NCI-H187 (cell line): ENCODE measurements at places on chromosomes 12 and 14.

- no peak for DNase-seq
These were observed 169.2 kb downstream of the TMTC2 start for GRCh38 chr12:82855872-82856271.

- DNase-seq = no peak
These were observed 164.4 kb upstream of the HIF1A start for GRCh38 chr14:61530896-61531295.

GRCh38 chr12:21683115-21683514, 25.5 kb upstream of the LDHB start:
- DNase-seq = no peak

DNA sequence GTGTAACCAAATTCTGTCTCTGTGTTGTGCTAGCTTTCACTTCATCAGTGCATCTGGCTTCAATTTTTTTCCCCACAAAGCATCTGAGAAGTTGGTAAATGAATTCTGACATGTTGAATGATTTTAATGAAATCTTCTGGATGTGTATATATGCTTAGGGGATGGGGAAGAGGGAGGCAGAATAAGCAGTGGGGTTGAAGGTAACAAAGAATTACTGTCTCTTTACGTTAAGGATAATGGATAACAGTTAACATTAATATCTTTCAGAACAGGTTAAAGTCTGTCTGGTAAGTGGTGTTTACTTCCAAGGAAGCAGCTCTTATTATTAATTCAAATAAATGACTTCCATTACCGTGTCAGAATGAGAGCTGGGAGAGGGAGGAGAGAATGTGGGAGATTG, 261.7 kb downstream of the ERC1 start:
- DNase-seq = no peak

- no peak for DNase-seq
These were observed 22.6 kb downstream of the DYNC1H1 start for GRCh38 chr14:101986953-101987352.

DNA sequence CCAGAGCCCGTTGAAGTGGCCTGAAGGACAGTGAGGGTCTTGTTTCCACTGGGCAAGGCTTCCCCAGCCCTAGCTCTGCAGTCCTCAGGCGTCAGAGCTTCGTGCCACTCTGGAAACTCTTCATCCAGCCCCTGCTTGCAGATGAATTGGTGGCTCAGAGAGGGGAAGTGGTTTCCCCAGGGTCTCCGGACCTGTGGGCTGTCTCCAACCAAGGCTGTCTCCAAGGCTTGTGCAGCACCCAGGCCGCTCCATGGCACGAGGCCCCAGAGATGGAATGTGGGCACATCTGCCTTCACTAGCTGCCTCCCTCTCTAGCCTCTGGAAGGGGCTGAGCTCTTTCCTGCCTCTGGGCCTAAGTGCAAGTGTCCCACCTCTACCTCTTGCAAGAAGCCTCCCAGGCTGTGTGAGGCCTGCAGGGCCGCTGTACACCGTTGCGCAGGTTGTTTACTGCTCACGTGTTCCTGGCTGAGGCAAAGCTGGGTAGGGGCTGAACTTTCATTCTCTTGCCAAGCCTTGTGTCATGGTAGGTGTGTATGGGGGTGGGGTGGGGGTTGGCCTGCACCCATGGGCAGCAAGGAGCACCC, 11.1 kb downstream of the RIN3 start:
- DNase-seq = no peak

DNA sequence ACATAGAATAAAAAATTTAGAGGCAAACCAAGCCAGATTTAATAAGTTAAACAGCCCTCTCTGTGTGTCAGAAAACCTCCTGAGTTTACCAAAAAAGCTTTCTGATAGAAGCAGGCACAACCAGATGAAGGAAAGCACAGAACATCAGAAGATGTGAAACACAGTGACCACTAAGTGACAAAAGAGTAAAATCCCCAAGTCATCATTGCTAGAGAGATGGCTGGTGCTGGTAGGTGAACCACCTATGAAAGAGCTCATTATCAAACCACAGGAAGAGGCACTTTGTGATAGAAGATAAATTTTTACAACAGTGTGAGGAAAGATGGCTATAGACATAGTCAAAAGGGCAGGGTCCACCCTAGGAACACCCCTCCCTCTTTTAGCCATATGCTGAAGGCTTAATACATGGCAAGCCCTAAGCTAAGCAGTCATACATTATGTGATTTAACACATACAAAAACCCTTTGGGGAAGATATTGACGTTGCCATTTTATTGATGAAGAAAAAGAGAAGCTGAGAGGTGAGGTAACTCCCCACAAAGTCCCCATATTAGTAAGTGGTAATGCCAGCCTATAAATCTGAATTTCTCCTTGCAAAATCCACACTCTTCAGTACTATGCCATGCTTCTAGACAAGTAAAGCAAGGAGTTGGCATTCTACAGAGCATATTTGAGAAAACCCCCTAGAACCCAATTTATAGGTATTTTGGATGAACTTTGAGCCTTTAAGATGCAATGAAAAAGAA, 449.9 kb downstream of the LRIG3 start:
- no peak for DNase-seq

GRCh38 chr12:106917503-106917902, 38.2 kb upstream of the TMEM263 start:
- no peak for DNase-seq

- DNase-seq = no peak
These were observed 422.6 kb downstream of the ATP23 start for GRCh38 chr12:58363971-58364370.

DNA sequence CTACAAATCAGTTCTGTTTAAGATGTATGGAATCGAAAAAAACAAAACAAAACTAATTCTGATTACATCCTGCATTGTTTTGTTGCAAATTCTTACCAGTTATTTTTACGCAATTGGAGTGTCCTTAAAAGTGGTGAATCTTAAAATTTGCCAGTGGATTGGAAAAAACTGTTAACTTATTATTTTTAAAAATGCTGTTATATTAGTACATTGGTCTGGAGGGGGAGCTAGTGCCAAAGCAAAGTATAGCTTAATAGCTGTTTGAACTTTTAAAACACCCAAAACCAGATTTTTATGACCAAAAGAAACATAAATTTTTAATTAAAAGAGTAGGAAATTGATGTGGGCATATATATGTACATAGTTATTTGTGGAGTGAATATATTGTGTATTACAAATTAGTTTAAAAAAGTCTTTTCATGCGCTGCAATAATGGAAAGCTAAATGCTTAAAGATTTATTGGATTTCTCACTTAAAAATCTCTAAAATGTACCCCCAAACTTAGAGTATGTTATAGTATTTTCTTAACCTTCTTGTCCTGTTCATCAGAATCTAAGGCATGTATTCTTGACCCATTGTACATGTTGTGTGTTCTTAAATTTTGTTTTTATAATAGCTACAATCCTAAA, 2.5 kb downstream of the FUT8 start:
- DNase-seq = peak; percentile 27

DNA sequence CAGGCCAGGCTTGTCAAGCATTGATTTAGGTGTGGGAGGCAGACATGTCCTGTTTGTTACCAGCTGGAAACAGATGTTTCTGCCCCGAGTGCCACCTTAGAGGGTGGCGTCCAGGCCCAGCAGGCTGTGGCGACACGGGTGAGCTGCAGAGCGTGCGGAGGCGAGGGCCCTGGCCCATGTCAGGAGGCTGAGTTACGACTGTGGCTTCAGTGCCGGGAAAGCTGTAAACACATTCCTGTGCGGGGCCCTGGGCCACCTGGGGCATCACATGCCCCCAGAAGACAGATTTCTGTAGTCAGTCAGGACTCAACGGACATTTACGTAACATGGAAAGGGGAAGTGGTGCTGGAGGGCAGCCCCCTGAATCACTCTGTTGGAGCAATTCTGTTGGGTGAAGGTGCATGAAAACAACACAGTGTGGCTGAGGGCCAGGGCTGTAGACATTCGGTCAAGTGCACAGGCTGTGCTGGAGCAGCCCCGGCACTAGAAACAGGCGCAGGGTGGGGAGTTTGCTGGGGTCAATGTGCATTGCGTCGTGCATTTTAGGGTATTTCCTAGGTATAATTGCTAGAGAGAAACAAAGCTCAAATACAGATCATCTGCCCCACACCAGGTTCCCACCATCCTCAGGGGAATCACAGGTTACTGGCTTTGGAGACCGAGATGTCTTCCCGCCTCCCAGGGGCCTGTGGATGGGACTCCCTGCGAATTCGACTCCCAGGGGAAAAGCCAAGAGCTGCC, 291.8 kb downstream of the TMEM121 start:
- DNase-seq = no peak

- no peak for DNase-seq
These were observed 22.1 kb downstream of the SMOC1 start for GRCh38 chr14:69901113-69901951.

DNA sequence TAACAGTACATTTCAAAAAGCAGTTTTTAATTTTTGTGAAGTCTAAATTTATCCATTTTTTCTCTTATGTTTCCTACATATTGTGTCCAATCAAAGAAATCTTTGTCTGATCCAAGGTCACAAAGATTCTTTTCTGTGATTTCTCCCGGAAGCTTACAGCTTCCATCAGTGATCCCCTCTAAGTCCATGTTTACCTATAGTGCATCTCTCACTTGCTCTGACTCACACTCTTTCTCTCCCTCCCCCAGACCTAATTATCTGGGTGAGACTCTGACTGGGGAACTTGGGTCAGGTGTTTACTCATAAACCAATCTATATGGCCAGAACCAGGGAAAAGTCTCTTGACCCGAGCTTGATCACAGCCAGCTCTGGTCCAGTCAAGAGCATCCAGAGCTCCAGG, 224.4 kb downstream of the SPTSSA start:
- no peak for DNase-seq

- peak; percentile 74 for DNase-seq
These were observed 49.0 kb downstream of the KCTD10 start for GRCh38 chr12:109428037-109428629.

DNA sequence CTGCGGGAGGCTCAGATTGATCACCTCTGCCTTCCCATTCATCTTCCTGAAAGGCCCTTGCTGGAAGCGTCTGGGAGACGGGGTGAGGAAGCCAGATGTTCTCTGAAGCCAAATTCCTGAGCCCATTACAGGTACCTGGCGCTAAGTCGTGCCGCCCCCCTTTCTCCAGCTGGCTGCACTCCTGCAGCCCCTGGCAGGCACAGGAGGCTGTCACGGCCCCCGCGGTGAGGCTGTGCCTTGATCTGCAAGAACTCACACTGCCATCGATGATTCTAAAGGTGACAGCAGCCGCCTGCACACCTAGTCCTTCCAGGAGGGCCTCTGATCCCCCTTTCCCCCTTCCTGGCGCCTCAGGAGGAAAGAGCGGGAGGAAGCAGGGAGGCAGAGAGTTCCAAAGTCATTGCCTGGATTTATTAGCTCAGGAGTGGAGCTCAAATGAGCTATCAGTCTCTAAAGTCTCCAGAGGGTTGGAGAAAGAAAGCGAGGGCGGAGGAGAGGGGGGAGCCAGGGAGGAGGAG, 106.9 kb downstream of the RFLNA start:
- DNase-seq = no peak

DNA sequence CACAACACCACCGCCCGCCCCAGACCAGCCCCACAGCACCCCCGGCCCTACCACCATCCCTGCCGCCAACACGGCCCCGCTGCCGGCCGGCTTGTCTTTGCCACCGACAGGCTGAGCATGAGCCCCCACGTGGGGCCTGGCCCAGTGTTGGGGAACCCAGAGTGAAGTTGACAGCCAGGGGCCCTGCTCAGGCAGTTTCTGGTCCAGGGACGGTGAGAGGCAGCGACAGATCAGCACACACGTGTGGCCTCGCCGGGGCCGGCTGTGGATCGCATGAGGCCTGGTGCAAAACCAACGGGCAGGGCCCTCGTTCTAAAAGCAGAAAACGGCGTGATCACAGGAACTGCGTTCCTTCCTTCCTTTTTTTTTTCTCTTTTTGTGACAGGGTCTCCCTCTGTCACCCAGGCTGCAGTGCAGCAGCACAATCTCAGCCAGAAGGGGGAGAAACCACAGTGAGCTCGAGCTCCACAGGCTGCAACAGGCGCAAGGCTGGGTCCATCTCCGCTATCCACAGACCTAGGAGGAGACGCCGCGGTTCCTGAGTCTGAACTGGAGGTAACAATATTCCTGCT, 50.5 kb upstream of the FBRSL1 start:
- no peak for DNase-seq

- no peak for DNase-seq
These were observed 10.6 kb upstream of the PRPF39 start for GRCh38 chr14:45073231-45073879.

DNA sequence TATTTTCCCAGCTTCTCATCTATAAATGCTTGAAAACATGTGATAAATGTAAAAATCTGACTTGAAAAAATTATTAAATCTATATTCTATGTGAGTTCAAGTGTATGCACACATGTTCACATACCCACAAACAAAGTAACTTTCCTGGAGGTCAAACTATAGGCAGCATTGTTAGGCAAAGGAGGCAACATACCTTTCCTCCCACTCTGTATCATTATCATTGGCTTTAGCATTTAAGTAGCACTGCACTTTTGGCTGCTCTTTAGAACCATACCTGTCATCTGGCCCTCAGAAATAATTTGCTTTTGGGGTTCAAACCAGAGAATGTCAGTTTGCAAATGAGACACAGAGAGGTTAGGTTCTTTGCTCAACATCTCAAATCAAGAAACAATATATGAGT, 102.4 kb upstream of the CCDC196 start:
- DNase-seq = no peak

DNA sequence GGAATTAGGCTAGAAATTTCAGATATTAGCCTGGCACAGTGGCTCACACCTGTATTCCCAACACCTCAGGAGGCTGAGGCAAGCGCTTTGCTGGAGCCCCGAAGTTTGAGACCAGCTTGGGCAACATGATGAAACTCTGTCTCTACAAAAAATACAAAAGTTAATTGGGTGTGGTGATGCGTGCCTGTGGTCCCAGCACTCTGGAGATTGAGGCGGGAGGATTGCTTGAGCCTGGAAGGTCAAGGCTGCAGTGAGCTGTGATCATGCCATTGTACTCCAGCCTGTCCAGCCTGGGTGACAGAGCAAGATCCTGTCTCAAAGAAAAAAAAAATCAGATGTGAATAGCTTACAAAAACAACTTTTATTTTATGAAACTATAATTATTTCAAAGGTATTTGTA, 15.1 kb downstream of the FRMD6 start:
- DNase-seq = no peak

DNA sequence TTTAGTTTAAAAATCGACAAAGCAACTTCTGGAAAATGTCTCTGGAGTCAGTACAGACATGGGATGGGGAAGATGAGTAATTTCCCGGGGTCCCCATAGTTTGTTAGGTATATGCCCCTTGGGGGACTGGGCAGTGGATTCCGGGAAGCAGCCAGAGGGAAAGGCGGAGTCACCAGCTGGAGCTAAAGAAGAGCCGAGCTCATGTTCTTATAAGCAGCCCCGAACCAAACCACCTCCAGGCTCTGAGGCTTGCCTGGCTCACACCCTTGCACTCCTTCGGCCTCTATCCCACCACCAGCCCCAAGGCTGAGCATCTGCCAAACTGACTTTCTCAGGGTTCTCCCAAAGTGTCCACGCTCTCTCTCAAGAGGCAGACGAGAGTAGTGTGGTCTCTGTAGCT, 117.8 kb downstream of the PAH start:
- DNase-seq = no peak

- no peak for DNase-seq
These were observed 5.6 kb upstream of the ASCL1 start for GRCh38 chr12:102951841-102952240.
